ENCODE measurements at places on chromosomes 5 and 9.

DNA sequence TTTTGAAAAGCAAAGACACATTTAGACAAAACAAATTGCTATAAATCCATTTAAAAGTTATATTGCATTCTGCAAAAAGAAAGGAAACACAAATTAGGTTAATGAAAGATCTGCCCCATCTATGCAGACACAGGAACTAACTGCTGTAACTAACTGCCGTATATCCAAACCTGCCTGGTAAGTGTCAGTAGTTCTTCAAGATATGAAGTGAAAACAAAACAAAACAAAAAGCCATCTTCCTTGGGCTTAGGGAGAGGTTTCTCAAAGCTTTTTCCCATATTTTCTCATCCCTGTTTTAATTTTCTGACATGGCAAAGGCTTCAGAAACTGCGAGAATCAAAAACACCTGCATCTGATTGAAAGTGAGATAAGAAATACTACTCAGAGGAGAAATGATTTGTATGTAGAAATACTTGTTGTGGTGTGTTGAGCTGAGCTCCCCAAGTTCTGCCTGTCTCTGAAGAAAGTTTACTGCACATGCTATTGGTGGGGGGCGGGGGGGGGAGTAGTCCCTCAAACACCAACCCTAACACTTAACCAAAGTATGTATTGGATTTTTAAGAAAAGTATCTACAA lies 750.5 kb downstream of the PTPRD start:
- no peak for DNase-seq

GRCh38 chr9:72443855-72444254 lies 77.6 kb upstream of the TMC1 start:
- DNase-seq, result no peak

- DNase-seq, result no peak
Observed at GRCh38 chr5:11525020-11525419, 379.2 kb downstream of the CTNND2 start.

DNA sequence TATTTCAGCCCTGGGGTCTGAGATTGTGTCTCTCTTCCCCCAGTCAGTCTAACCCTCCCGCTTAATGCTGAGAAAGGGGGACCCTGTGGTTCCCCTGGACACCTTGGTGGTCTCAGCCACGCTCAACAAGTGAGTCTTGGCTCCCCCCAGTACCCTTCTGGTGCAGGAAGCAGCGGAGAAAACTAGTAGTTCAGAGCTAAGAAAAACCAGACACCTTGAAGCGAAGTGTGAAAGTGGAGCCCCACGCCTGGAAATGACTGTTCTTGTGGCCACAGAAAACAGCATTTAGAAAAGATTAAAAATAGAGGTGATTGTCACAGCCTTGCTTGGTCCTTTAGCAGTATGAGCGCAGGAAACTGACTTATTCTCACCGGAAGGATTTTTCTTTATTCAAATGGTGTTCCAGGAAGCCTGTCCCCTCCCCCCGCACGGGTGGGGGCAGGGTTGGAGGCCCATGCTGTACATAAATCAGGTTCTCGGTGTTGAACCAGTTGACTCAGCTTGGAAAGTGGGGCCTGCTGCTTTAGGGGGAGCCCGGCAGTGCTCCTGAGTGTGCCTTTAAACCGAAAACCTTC lies 8.1 kb downstream of the ARPC5L start:
- DNase-seq, result peak; percentile 85

GRCh38 chr9:123432331-123433236 lies 76.6 kb downstream of the CRB2 start:
- no peak for DNase-seq

- DNase-seq, result no peak
Observed at GRCh38 chr5:180975338-180975737, 13.3 kb upstream of the BTNL3 start.

- DNase-seq, result no peak
Observed at GRCh38 chr9:97272072-97272471, 35.4 kb upstream of the CCDC180 start.

Data from stimulated activated CD4-positive, alpha-beta T cell treated with anti-CD3 and anti-CD28 coated beads, Interleukin-2, amount 100 ng/mL, for 4 hours (primary cell).